RPMI7951 (cell line): ENCODE measurements at places on chromosomes 16 and 17.

GRCh38 chr16:76524356-76524755 lies 247.2 kb downstream of the CNTNAP4 start:
- DNase-seq, result no peak

- DNase-seq, result peak; percentile 28
These were observed 35.7 kb upstream of the SSTR5 start for GRCh38 chr16:1036726-1037393.

DNA sequence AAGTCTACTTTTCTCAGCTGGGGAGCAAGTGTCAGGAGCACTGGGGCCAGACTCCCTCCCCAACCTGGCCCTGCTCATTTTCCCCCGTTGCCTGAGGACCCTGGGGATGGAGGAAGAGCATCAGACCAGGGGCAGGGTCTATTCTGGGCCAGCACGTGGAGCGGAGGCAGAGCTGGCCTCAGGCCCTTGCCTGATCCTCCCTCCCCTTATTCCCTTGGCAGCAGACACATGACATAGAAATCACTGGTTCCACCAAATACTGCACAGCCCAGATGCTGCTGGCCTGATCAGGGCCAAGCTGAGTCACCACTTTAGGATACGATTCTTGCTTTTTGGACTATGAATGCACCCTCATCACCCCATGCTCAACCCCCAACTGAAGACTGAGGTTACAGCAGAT lies 15.8 kb upstream of the AGRP start:
- DNase-seq, result no peak

DNA sequence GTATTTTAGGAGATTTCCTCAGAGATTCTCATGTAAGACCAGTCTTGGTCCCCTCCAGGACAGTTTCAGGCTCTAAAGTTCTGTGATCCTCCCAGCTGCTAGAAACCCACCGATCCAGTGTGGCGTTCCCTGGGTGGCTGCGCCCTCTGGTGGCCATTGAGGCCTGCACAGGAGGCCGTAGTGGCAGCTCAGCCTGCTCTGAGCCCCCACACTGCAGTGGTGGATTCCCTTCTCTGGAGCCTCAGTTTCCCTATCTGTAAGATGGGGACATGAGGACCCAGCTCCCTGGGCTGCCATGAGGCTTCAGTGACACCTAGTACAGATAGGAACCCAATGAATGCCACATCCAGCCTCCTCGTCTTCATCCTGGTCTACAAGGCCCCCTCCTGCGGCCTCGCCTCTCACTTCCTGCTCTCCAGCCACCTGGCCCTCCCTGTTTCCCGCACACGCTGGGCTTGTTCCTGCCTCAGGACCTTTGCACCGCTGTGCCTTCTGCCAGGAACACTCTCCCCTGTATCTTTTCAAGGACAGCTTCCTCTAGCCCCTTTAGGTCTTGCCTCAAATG lies 16.5 kb downstream of the CCDC102A start:
- peak; percentile 55 for DNase-seq

DNA sequence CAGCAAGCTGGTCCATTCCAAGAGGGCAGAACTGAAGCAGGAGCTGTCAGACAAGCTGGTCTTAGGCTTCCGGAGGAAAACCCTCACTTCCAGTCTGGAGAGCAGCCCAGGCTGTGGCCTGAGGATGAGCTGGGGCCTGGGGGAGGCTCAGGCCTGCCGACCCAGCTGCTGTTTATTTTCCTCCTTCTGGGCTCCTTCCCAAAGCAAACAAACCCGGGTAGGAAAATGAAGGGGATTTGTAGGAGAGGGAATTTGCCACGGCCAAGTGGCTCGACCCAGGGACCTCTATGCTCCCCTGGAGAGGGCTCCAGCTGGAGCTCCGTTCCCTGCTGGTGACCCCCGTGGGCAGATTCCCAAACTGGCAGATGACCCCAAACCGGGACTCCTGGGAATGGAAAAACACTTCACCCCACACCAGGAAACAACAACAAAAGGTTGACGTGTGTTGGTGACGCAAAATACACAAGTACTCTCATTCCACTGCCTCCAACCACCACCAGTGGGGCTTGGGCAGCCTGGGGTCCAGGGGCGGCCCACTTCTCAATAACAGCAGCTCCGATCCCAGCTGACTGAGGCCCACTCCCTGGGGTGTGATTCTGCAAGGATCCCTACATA lies 8.8 kb downstream of the JUP start:
- peak; percentile 97 for DNase-seq

GRCh38 chr17:15261802-15262290 lies 3.3 kb downstream of the PMP22 start:
- peak; percentile 24 for DNase-seq

- DNase-seq, result no peak
These were observed 38.1 kb downstream of the DCAKD start for GRCh38 chr17:45013021-45013997.

DNA sequence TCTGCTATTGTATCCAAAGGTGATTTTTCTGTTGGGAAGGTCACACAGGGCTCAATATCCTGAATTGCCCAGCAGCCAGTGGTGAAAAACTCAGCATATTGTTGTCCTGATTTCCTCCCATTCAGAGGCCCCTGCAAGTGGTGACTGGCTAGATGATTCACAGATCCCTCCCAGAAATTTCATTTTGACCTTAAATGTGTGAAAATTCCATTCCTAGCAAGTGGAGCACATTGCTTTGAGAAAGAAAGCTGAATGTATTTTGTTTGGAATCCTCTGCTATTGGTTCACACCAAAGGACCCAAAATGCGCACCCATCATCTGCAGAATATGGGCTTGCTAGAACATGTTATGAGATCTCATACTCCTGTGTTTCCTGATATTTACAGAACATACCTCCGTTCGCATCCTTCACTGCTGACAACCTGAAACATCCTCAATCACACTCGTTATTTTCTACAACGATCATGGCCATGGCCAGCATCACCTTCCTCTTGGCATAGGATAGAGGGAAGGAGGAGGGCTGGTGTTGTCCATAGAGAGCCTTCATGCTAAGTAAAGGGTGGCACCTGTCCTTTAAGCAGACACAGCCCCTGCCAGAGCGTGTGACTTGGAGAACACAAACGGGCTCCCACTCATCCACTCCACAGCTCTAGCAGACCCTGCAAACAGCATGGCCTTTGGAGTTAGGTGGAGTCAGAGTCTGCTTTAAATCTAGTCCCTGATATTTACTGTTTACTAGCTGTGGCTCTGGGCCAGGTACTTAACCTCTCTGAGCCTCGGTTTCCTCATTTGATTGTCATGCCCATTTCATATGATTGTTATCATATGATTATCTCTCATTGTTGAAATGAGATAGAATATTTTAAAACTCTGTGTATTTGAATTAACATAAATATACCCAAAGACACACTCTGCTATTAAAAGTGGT lies 30.4 kb upstream of the NFAT5 start:
- peak; percentile 56 for DNase-seq

DNA sequence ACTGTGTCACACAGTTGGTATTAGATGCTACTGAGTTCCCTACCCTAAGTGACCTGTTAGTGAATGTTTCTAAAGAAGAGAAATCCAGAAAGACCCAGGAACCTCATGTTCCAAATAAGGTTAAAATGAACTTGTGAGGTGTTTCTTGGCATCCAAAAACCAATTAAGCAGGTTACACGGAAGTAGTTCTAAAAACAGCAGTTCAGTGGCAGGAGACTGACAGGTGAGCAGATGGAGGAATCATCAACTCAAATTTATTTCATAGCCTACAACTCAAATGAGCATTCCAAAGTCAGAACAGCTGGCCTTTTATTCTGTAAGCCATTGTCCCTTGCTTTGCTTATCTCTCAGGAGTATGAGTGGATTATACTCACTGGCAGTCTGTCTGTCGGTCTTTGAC lies 188.3 kb downstream of the IRX3 start:
- DNase-seq, result no peak

DNA sequence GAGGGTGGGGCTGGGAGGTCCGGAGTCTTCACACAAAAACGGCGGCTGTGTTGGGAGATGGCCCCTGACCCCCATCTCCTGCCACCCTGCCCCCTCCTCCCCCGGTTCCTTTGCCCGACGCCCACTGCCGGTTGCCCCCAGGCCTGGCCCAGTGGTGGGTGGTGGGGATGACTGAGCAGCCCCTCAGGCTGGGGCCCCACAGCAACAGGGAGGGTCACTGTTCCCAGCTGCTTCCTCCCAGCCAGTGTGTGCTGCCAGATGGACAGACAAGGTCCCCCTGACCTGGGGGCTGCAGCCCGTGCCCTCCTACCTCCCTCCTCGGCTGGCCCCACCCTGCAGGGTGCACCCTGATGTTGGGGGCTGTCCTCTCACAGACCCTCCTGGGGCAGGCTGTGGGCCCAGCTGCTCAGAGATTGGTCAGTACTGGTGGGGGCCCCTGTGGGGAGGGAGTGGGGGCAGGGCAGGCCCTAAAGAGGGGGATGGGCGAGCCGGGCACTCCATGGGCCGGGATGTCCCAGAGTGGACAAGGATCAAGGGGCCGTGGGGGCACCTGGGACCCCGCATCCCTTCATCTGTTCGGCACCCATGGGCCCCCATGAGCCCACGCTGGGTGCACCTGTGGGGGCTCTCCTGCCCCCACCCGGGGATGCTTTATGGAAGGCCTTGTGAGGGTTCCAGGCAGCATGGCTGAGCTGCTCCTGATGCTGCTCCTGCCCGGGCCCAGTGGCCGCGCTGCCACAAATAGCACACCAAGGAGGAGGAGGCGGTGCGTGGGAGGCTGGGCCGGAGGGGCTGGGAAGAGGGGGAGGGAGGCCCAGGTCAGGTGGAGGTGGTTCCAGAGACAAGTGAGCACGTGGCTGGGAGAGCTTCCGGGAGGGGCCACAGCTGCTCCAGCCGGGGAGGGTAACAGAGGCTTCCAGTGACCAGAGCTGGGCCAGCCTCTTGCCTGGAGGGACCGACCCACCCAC lies 5.1 kb downstream of the C1QTNF8 start:
- no peak for DNase-seq

- no peak for DNase-seq
These were observed 24.1 kb upstream of the CDYL2 start for GRCh38 chr16:80828495-80828894.

DNA sequence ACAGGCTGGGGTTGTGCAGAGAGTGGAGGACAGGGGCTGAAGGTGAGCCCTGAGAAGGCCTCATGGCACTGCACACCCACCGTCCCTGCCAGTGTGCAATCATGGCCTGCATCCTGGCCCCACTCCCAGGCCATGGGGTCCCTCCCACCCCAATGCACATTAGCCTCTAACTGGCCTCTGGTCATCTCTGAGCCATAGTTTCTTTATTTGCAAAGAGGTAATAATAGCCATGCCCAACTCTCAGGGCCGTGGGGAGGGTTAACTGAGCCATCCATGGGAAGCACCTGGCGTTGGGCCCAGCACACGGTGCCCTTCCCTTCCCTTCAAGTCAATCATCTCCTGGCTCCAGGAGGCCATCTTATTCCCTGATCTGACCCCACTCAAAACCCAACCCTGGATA lies 10.8 kb upstream of the ITGA3 start:
- DNase-seq, result no peak

DNA sequence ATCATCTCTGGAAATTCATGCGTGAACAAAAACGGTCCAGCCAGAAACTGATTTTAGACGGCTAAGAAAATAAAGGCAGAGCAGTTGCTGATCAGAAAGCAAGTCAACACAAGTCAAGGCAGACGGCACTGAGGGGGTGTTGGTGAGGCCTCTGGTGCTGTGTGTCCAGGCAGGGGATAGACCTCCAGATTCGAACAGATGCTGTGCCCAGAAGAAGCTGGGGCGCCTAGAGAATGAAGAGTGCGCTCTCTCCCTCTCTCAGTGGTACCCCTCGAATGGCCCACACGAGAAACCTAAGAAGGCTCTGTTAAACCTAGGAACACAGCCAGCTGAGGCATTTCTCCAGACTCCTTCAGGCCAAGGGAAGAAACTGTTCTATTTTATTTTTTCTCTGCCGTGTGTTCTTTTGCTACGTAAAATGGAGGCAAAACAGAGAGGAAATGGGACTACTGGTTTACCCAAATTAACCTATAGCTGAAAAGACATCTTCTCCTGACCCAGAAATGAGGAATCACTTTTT lies 178.3 kb downstream of the PMP22 start:
- no peak for DNase-seq

DNA sequence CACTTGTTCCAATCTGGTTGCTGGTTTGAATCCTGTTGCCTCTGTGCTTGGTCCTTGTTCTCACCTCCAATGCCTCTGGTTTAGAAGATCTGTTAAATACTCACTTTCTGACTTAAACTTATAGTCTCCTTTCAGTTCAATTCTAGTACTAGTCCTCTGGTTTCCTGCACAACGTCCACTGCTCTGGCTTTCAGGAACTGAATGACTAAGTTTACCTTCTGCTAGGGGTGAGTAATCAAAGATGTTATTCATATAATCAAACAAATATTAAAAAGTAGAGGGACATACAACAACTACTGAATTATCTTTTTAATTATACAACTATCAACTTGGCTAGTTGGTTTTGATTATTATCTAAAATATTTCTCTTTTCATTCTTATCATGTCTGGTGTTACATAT lies 496.4 kb upstream of the TOM1L1 start:
- DNase-seq, result no peak

DNA sequence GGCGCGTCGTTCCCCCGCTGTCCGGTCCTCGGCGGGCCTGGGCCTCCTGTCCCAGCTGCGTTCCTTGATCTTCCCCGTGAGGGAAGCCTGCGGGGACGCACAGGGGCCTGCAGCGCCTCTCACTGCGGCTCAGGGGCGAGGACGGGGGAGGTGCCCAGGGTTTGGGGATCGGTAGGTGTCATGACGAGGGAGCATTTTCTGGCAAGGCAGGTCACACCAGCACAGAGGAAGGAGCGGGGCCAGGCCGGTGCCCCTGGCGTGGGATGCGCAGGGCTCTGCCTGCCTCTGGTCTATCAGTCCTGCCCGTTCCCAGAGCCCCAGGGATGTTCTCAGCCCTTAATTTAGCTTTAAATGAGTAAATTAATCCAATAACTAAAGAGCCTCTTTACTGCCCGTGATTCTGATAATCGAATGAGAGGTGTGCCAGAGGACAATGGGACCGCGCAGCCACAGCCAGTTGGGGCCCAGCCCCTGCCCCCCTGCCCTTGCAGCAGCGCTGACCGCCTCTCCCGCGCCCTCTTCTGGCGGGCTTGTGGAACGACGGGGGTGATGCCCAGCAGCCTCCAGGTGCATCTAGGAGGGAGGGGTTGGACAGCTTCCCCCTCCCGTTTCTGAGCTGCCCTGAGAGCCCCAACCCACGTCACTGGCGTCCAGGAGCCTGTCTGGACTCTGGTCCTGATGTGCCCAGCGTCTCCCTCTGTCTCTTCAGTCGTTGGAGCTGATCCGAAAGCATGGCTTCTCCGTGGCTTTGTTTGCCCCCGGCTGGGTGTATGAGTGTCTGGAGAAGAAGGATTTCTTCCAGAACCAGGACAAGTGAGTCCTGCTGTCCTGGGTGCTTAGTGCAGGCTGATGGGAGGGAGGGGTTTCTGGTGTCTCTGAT lies 7.9 kb downstream of the ENGASE start:
- DNase-seq, result peak; percentile 3

- no peak for DNase-seq
These were observed 8.8 kb downstream of the TBX4 start for GRCh38 chr17:61460796-61461585.
